ENCODE measurements at places on chromosomes 12 and 14. TPM values are rescaled to one million over a fixed set of nuclear protein-coding genes. Genes with fewer than 3 reads are reported as not detected.

MDGA2 gene
- not detected for total RNA-seq

ZNF605 gene
- total RNA-seq = 4.3 TPM

MORN3 gene
- total RNA-seq = 2.6 TPM

CLBA1 gene
- 0.40 TPM for total RNA-seq

SENP1 gene
- 47.8 TPM for total RNA-seq

GLIPR1L2 gene
- 0.33 TPM for total RNA-seq

SMIM41 gene
- total RNA-seq = not detected

TRAFD1 gene
- 55.7 TPM for total RNA-seq

SYNE3 gene
- total RNA-seq = 22.8 TPM

AHNAK2 gene
- 0.10 TPM for total RNA-seq

KLRC3 gene
- not detected for total RNA-seq

FAM181A gene
- not detected for total RNA-seq

HPD gene
- not detected for total RNA-seq

KRT73 gene
- total RNA-seq = 2.1 TPM

AMHR2 gene
- not detected for total RNA-seq

RTN1 gene
- not detected for total RNA-seq

CLEC14A gene
- total RNA-seq = not detected

CD163 gene
- total RNA-seq = not detected

CPM gene
- 55.1 TPM for total RNA-seq

AICDA gene
- total RNA-seq = not detected

PTPRB gene
- total RNA-seq = not detected

DLK1 gene
- total RNA-seq = not detected

KCNMB4 gene
- 0.60 TPM for total RNA-seq

B4GALNT1 gene
- 1.8 TPM for total RNA-seq

KERA gene
- total RNA-seq = not detected

KCNH3 gene
- total RNA-seq = 0.57 TPM

TMEM116 gene
- 13.4 TPM for total RNA-seq

INHBC gene
- total RNA-seq = not detected

IRAK3 gene
- 0.38 TPM for total RNA-seq

PTPN6 gene
- 334 TPM for total RNA-seq

PPM1A gene
- total RNA-seq = 35.3 TPM

All from activated naive CD4-positive, alpha-beta T cell treated with anti-CD3 and anti-CD28 coated beads for 36 hours (primary cell).